Mesenteric fat pad (tissue), 1 donor: ENCODE measurements at places on chromosomes 5 and 9.

- peak; percentile 28 for DNase-seq
Measured at GRCh38 chr5:175700991-175701390, 43.1 kb downstream of the HRH2 start.

- no peak for DNase-seq
Measured at GRCh38 chr9:93033531-93033930, 25.0 kb upstream of the SUSD3 start.

GRCh38 chr9:27210588-27210987 lies 86.4 kb downstream of the EQTN start:
- no peak for DNase-seq

DNA sequence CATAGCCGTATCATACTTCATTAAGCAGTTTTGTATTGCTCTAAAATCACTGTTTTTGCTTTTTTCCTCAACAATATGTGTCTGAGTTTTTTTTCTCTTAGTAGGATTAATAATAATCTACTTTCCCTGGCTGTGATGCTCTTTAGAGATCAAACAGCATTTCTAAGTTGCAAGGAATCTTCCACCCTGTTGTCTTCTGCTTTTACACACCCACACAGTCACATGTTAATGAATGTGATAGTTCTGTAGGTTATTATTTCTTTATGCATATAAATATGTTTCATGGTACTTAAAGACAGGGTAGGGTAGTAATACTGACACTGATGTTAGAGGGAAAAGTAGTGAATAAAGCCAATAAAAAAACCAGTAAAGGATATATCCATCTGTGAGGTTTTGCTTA lies 29.3 kb downstream of the SLC44A1 start:
- DNase-seq: no peak

DNA sequence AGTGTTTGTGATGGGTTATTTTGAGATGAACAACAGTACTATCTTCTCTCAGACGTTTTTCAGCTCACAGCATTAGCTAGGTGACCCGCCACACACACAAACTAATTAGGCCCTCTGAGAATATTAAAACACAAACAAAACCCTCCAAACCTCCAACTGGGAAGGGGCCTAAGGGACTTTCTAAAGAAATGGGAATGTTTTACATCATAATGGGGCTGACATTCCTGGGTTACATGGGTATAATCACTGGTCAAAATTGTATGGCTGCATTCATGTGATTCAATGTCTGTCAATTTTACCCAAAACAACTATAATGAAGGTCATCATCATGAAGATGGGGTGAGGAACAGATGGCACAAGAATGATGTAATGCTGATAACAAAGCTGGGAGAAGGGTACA lies 59.6 kb downstream of the SPTLC1 start:
- DNase-seq: no peak

DNA sequence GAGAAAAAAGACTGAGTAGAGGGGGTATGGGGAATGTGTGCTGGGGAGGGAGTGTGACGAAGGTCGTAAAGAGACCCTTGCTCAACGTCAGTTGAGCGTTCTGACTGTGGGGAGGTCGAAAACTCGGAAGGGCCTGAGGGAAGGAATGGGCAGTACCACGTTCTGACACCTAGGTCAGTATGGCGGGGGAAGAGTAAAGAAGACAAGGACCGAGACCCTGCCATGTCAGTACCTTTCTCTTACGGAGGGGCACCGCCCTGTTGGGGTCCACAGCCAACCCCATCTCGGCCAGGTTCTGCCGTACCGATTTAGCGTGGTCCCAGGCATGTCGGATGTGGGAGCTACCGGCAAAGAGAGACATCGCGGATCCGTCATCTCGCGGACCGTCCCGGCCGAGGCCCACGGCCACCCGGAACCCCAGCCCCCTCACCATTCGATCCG lies 375 bp downstream of the NOP16 start:
- DNase-seq: no peak

GRCh38 chr9:93846349-93846748 lies 108.8 kb downstream of the BARX1 start:
- DNase-seq: no peak

DNA sequence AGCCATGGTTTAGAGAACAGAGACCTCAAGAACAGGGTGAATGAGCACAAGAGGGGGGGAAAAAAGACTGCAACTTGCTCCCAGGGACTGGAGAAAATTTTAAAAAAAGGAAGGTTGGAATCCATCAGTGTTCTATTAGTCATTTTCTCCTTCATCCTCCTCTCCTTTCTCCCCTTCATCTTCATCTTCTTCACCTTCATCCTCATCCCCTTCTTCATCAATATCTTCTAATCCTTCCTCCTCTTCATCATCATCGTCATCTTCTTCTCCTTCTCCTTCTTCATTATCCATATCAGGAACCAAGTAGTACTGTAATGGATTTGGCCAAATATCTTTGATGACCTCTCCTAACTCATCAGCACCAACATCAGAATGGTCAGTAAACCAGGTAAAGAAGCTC lies 86.1 kb downstream of the LIX1 start:
- DNase-seq: no peak

DNA sequence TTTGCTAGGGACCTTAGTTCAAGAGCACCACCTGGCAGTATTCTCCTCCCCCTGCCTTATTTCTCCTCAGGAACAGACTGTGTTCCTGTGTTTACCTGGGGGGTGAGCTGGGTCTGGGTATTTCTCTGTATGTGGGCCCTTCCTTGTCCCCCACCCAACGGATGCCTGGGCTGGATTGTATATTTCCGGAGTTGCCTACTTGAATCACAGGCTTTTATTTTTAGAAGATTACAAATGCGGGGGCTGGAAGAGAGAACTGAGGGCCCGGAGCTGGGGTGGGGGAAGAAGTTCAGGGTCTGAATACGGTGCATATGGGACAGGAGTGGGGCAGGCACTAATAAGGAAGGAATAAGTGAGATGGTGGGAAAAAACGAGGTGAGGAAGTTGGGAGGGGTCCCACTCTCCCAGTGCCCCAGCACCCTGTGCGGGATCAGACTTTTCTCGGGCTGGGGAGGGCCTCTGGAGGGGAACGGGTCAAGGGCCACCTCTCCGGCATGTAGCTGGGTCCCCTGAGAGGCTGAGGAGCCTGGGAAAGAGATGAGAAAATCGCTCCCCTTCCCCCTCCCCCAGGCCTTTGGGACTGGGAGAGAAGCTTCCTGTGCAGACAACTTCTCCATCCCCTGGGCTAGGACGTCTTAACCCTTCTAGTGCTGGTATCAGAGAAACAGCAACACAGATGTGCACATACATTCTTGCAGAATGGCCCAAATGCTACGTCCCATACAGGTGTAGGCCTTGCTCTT lies 42.1 kb downstream of the PCDH1 start:
- DNase-seq: no peak

- DNase-seq: no peak
Measured at GRCh38 chr5:37844009-37844408, 4.2 kb upstream of the GDNF start.

GRCh38 chr5:71828291-71829040 lies 109.4 kb downstream of the CARTPT start:
- DNase-seq: no peak

- DNase-seq: no peak
Measured at GRCh38 chr9:36720043-36720442, 147.3 kb downstream of the MELK start.

DNA sequence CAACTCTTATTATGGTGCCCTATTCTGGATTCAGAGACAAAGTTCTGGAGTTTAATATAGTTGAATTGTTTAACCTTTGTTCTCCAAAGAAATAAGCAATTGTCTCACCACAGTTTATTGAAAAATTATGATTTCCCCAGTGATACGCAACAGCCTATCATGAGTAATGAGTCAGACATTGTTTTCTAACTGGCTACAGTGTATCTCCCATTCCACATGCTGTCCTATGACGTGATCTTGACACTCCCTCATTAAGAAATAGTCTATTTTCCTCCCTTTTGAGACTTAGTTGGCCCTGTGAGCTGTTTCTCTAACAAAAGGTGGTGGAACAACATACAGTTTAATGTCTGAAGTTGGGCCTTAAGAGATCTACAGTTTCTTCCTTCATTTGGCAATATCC lies 1290.6 kb upstream of the CDH6 start:
- DNase-seq: no peak

- DNase-seq: peak; percentile 92
Measured at GRCh38 chr5:73451224-73452130, 2.9 kb upstream of the FOXD1 start.

GRCh38 chr5:115415143-115415491 lies 118.7 kb upstream of the CCDC112 start:
- no peak for DNase-seq

DNA sequence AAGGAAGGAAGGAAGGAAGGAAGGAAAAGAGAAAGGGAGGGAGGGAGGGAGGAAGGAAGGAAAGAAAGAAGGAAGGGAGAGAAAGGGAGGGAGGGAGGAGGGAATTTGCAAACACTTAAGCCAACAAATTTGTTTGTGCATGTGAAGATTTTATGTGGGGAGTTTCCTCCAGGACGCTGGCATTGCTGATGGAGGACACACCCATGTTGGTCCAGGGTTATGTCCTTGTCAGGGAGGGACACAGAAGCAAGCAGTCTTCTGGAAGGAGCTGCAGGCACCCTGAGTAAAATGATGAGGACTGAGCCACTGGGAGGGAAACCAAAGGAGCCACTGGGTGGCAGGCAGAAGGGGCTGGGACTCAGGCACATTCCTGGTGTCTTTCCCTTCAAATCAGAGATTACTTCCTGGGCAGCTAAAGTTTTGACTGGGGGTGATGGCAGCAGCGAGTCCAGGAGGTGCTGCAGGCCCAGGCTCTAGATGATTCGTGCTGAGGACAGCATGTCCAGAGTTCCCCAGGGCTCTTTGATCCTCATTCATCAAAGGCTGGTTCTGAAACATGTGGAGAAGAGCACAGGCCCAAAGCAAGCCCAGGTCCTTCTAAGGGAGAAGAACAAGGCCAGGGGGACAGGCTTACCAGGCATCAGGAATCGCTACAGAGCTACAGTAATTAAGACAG lies 109.2 kb downstream of the PAX5 start:
- DNase-seq: no peak

GRCh38 chr5:141618030-141618803 lies 583 bp downstream of the DIAPH1 start:
- DNase-seq: no peak

- DNase-seq: peak; percentile 95
Measured at GRCh38 chr9:34701769-34702736, 7.9 kb downstream of the CCL21 start.

DNA sequence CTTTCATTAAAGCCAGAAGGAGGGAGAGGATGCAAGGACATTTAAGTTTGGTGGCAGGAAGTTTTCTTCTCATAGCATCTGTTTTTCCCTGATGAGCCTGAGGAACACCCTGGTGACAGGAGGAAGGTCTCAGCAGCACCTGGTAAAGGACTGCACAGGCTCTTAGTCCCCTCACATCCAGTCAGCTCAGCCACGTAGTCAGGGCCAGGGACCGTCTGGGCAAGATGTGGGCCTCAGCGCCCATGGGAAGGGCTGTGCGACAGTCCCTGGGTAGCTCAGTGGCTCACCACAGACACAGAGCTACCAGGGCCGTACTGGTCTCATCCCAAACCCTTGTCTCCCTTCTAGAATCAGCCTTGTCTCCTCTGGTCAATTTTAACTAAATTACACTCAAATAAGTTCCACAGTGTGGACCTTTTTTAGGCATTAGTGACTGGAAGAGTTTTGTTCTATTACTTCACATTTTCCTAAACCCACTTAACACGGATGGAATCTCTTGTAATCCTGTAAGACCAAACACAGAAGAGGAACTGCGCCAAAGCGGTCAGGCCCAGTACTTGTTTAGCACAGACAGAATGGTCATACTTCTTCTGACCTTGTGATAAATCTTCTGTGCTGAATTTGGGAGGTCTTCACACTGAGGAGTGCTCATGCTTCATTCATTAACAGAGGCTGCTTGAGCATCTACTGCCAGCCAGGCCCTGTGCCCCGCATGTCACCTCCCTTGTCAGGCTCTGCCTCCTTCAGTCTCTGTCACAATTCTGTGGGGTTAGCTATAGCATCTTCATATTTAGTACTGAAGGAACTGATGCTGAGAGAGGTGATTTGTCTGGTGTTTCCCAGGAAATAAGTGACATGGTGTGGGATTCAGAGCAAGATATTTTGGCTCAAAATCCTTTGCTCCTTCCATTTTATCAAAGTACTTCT lies 91.4 kb downstream of the ANGPTL2 start:
- peak; percentile 85 for DNase-seq

DNA sequence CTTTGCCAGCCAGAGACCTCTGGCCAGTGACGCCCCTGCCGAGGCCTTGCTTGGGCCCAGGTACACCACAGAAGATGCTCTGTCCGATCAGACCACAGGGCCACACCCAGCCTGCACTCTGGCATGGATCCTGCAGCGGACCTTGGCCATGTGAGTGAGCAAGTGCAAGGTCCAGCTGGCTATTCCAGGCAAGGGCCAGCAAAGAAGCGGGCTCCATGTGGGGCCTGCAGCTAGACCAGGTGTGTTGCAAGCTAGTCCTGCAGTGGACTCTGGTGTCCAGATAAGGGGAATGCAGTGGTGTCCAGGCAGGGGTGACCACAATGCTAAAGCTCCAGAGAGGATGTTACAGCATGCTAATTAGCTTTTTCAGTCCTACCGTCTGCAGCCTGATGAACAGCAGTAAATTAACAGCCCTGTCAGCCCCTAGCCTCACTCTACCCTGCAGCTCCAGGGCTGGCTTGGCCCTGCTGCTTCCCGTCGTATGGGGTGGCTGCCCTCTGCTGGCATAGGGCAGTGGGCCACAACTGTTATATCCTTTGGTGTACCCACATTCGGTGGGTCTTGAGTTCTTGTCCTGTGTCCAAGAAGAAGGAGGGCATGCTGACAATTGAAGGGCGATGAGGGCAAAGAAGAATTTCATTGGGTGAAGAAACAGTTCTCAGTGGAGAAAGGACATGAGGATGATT lies 284.5 kb upstream of the POU5F2 start:
- DNase-seq: no peak

DNA sequence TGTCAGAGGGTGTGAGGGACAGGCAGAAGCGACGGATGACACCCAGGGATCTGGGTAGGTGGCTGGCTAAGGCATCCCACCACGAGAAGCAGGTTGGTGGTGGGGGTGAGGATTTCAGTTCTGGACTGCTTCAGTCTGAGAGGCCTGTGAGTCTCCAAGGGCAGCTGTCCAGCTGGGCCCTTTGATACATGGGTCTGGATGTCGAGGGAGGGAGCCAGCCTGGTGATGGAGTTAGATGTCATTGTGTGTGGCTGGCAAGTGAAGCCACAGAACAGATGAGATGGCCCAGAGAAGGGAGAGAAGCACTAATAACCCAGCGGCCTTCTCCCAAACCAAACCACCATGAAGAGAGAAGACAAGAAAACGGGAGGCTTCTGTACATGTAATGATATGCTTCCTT lies 11.1 kb downstream of the MED27 start:
- no peak for DNase-seq

DNA sequence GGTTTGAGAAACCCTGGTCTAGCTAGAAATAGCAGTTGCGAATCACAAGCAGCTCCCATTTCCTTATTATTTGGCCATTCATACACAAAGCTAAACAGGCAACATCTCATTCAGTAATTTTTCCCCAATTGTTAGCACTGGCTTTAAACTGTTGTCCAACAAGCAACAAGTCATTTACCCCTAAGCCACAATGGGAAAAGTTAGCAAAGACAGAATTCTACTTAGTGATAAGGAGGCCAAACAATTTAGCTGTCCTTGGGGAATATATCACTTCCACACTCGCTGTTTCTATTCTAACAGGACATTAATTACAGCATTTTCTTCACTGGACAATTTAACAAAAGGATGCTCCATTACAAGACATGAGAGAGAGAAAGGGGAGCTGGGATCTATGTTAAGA lies 2.8 kb downstream of the MYO10 start:
- DNase-seq: no peak

GRCh38 chr9:13430368-13431221 lies 151.1 kb upstream of the MPDZ start:
- DNase-seq: no peak
